ENCODE measurements at places on chromosomes 7 and 10. TPM values are rescaled to one million over a fixed set of nuclear protein-coding genes. Genes with fewer than 3 reads are reported as not detected.

DNA sequence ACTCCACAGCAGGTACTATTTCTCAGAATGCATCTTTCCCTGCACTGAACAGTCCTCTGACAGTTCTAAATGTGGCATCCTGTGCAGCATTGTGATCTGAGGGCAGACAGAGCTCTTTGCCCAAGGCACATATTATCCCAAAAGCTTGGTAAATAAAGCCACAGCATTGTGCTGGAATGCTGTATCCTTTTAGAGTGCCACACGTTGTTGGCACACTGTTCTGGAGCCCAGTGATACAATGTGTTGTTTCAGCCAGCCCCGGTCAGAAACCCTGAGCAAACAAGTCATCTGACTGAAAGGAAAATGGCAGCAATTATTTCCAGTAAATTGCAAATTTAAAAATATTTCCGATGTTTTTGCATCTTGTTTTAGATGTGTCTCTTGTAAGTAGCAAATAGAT lies 45.4 kb downstream of the NAMPT start:
- DNase-seq: no peak

- no peak for DNase-seq
Measured at GRCh38 chr10:4181081-4181480, 396.1 kb upstream of the KLF6 start.

DNA sequence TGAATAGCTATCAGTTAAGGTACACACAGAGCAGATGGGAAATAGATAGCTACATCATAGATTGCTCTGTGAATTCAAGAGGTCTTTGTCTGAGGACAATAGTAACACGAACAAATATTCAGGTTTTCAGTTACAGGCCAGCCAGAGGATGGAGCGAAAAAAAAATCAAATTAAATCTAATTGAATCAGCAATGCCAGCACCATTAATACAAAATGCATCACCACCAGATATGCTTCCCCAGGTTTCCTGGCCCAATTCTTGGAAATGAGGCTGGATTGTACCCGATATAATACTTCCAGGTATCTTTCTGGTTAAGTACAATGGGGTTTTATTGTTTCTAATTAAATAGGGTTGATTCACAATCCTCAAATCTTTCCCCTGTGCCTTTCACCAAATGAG lies 975.8 kb upstream of the AUTS2 start:
- no peak for DNase-seq

DNA sequence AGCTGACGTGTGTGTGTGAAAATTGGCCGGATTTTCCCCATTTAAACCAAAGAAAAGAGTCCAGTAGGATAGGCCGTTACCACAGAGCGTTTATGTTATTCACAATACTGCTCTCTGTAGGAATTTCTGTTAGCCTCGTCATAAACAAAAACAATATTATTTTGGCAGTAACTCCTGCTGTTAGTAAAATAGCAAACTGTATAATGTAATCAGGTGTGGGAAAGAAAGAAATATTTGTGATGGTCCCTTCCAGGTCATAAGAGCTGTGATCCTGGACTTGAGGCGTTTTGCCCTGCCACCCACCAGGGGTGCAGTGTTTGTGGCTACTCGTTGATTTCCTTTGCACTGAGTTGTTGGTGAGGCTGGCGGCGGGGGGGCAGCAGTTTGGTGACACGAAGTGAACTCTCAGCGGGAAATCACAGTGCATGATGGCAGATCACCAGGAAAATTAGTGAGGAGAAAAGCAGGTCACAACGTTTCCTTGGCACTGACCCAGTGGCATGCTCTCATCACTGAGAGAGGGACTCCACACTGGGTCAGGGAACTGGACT lies 2.8 kb downstream of the EEPD1 start:
- no peak for DNase-seq

The GSTO2 gene
- 0.16 TPM for polyA plus RNA-seq

The CLCN1 gene
- 0.76 TPM for polyA plus RNA-seq

Measured in CD14-positive monocyte (primary cell).